DND-41 (cell line): ENCODE measurements at places on chromosomes 1 and 21.

DNA sequence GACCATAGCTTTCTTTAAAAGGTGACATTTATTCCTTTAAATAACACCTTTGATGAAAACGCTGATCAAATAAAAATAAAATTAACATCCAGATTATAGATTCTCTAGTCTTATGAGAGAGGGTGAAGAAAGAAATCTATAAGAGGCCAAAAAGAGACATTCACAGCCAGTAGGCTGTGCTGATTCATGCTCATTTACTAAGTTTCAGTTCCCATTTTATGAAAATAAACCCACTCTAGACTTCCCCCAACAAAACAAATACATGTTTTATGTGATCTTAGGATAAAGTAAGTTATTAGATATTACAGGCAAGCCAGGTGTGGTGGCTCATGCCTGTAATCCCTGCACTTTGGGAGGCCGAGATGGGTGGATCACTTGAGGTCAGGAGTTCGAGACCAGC lies 21.1 kb downstream of the ESRRG start:
- no peak overlapping the region for H3K27ac ChIP-seq
- no peaks in the 10 kb centered on the region for H3K4me1 ChIP-seq
- no peak overlapping the region for H3K4me3 ChIP-seq
- no peaks in the 10 kb centered on the region for H3K36me3 ChIP-seq
- H3K27me3 ChIP-seq = no peaks in the 10 kb centered on the region
- DNase-seq = no peak

GRCh38 chr1:75132812-75133619 lies 1.2 kb upstream of the LHX8 start:
- no peaks in the 10 kb centered on the region for H3K4me1 ChIP-seq
- H3K4me3 ChIP-seq = no peak overlapping the region
- no peak for DNase-seq
- no peaks in the 10 kb centered on the region for H3K27me3 ChIP-seq
- no peaks in the 10 kb centered on the region for H3K36me3 ChIP-seq
- no peak overlapping the region for H3K27ac ChIP-seq

GRCh38 chr1:214332946-214333798 lies 52.2 kb downstream of the SMYD2 start:
- no peaks in the 10 kb centered on the region for H3K4me1 ChIP-seq
- H3K27me3 ChIP-seq = no peaks in the 10 kb centered on the region
- H3K36me3 ChIP-seq = peaks cover 51% of the 10 kb centered on the region
- peak; percentile 54 for DNase-seq

GRCh38 chr1:86765073-86765472 lies 60.7 kb downstream of the SH3GLB1 start:
- no peaks in the 10 kb centered on the region for H3K36me3 ChIP-seq
- no peak overlapping the region for H3K4me3 ChIP-seq
- H3K4me1 ChIP-seq = no peaks in the 10 kb centered on the region
- H3K27ac ChIP-seq = no peak overlapping the region

DNA sequence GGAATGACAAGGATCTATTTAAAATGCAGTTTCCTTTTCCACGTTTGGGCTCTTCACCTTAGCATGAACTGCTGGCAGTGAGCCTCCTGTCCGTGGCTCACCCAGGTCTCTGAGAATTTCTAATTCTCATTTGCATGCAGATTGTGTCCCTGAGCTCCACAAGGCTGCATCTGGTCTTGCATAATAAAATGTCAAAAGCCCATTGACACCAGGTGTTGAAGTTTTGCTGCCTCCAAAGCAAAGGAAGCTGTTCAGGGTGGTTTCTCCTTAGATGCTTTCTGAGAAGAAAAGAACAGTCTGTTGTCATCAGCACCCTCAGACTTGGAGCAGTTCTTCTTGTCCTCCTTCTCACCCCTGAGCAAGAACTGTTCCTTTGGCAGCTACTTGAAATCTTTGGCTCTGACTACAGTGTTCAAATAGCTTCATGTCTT lies 433.1 kb upstream of the KAZN start:
- no peak overlapping the region for H3K27ac ChIP-seq
- no peaks in the 10 kb centered on the region for H3K4me1 ChIP-seq
- no peaks in the 10 kb centered on the region for H3K36me3 ChIP-seq
- H3K4me3 ChIP-seq = no peak overlapping the region

DNA sequence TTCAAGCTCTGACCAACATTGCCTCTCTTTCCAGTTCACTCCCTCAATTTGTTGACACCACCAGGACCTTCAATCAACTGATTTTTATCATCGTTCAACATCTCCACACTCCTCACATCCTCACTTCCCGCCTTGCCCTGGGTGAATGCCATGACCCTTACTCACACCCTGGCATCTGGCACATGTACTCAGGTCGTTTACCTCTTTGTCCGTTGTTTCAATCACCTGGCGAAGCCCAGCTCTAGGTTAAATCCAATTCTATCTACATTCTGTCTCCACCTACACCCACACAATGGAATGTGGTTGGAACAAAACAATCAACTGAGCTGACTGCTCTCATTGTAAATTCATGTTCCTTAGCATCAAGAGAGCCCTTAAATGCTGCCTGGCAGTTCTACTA lies 24.2 kb upstream of the TBX15 start:
- no peaks in the 10 kb centered on the region for H3K36me3 ChIP-seq
- H3K27ac ChIP-seq = no peak overlapping the region
- H3K4me3 ChIP-seq = no peak overlapping the region
- no peaks in the 10 kb centered on the region for H3K4me1 ChIP-seq

GRCh38 chr21:31195334-31196015 lies 148.6 kb downstream of the TIAM1 start:
- no peak for DNase-seq
- H3K4me3 ChIP-seq = no peak overlapping the region
- H3K27me3 ChIP-seq = no peaks in the 10 kb centered on the region
- peaks cover 8% of the 10 kb centered on the region; the same call in 1 of the 2 replicates for H3K36me3 ChIP-seq

DNA sequence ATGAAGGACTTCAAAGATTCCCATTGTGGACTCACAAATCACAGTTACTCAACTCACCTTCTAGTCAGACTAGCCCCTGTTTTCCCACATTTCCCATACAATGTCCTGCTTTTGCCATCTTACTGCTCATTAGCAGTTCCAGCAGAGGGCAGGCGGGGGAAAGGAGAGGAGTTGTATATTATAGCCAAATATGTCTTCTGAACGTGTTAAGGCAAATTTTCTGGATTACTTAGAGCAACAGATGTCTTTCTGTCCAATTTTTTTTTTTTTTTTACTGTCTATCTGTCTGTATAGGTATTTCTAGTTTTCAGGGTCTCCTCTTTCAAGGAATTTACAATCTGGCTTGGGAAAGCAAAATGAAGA lies 29.9 kb upstream of the DDAH1 start:
- no peaks in the 10 kb centered on the region for H3K4me1 ChIP-seq
- DNase-seq = no peak
- H3K36me3 ChIP-seq = no peaks in the 10 kb centered on the region

GRCh38 chr1:240093120-240093961 lies 1.7 kb downstream of the FMN2 start:
- no peak for DNase-seq
- no peak overlapping the region for H3K4me3 ChIP-seq
- no peaks in the 10 kb centered on the region for H3K36me3 ChIP-seq
- no peaks in the 10 kb centered on the region for H3K4me1 ChIP-seq
- H3K27ac ChIP-seq = no peak overlapping the region
- no peaks in the 10 kb centered on the region for H3K27me3 ChIP-seq

DNA sequence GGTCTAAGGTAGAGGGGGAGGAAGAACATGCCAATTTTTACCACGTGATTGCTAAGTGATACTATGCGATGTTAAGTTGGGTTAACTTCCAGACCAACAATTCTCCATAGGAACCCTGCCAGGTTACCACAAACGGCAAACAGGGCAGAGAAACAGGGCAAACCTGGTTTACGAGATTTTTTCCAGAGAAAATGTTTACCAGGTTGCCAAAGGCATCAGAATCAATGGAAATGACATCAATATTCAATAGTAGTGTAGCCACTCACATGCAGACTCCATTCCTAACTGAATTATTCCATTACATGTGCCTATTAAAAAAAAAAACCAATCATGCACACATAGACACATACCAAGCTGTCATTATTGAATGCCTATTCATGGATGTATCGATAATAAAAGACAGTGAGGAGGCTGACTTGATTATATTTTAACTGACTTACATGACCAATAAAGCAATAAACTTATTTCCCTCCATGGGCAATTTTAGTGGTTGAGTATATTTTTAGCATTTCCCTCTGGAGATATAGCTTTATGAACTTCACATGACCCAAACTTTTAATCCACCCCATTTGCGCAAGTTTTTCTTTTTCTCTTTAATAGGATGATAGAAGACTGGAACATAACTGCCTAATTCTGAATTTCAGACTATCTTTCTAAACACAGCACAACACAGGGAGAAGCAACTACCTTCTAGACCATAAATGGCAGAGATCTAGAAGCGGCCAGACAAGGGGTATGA lies 40.5 kb upstream of the KCNE1 start:
- no peaks in the 10 kb centered on the region for H3K36me3 ChIP-seq
- DNase-seq = no peak
- H3K27ac ChIP-seq = no peak overlapping the region
- no peak overlapping the region for H3K4me3 ChIP-seq
- H3K27me3 ChIP-seq = no peaks in the 10 kb centered on the region
- no peaks in the 10 kb centered on the region for H3K4me1 ChIP-seq

GRCh38 chr21:30146558-30147282 lies 19.9 kb downstream of the CLDN17 start:
- H3K27ac ChIP-seq = no peak overlapping the region
- no peaks in the 10 kb centered on the region for H3K4me1 ChIP-seq
- DNase-seq = no peak
- H3K36me3 ChIP-seq = no peaks in the 10 kb centered on the region
- H3K4me3 ChIP-seq = no peak overlapping the region
- H3K27me3 ChIP-seq = no peaks in the 10 kb centered on the region

DNA sequence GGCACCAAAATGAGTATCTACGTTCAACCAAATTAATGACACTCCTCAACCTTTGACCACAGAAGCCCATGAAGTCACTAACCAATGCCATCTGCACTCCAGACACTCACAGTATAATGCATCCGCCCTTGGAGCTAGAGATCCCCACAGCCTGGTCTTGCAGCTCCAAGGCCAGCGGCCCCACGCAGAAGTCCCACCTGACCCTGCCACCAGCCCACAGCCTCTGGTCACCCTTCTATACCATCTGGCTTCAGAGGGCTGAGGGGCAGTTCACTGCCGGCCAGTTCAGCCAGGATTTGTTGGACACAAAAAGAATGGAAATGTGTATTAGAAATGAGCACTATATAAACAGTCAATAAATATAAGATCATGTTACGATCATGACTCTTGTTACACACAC lies 211.2 kb downstream of the RRAGC start:
- H3K4me3 ChIP-seq = no peak overlapping the region
- H3K27ac ChIP-seq = no peak overlapping the region
- no peaks in the 10 kb centered on the region for H3K36me3 ChIP-seq
- no peaks in the 10 kb centered on the region for H3K4me1 ChIP-seq

DNA sequence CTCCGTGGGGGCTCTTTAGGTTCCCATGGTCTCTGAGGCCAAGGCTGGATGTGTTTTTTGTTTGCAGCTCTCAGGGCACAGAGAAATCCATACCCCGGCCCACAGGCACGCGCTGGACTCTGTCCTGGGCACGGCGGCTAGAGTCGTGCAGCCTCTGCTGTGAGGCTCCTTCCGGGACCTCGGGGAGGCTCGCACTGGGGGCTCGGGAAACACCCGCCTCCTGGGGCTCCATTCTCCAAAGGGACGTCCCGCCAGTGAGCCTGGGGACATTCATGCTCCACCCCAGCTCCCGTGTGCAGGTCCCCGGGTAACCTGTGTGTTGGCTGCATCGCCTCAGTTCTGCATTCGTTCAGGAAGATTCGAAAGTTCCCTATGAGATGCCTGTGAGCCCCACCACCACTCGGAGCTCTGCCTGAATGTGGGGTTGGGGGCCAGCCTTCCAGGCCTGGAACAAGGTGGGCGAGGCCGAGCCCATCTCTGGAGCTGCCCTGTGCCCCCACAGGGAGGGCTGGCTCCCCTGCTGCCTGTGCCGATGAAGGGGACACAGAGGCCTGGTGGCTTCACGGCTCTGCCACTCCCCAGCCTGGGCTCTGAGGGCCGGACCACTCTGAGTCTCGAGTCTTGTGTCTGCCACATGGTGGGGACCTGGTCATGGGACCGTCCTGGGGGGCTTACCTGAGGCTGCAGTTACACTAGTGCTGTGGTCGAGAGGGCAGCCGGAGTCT lies 182.0 kb upstream of the ARHGEF16 start:
- no peaks in the 10 kb centered on the region for H3K27me3 ChIP-seq
- DNase-seq = no peak
- H3K4me1 ChIP-seq = no peaks in the 10 kb centered on the region
- H3K27ac ChIP-seq = no peak overlapping the region
- H3K4me3 ChIP-seq = no peak overlapping the region
- no peaks in the 10 kb centered on the region for H3K36me3 ChIP-seq

GRCh38 chr1:190477762-190478148 lies at the start of gene BRINP3:
Gene BRINP3, minus strand, starts transcription at chr1:190477864.
- DNase-seq = no peak
- no peaks in the 10 kb centered on the region for H3K4me1 ChIP-seq
- H3K36me3 ChIP-seq = no peaks in the 10 kb centered on the region
- H3K4me3 ChIP-seq = no peak within 1 kb of the TSS

- no peak overlapping the region for H3K4me3 ChIP-seq
- no peaks in the 10 kb centered on the region for H3K27me3 ChIP-seq
- DNase-seq = no peak
- no peaks in the 10 kb centered on the region for H3K4me1 ChIP-seq
- H3K27ac ChIP-seq = no peak overlapping the region
Measured at GRCh38 chr1:72547412-72547811, 265.1 kb upstream of the NEGR1 start.

- H3K4me3 ChIP-seq = no peak overlapping the region
- H3K27me3 ChIP-seq = peaks cover 61% of the 10 kb centered on the region
- no peak for DNase-seq
Measured at GRCh38 chr1:207925210-207925609, 14.3 kb upstream of the CD34 start.

DNA sequence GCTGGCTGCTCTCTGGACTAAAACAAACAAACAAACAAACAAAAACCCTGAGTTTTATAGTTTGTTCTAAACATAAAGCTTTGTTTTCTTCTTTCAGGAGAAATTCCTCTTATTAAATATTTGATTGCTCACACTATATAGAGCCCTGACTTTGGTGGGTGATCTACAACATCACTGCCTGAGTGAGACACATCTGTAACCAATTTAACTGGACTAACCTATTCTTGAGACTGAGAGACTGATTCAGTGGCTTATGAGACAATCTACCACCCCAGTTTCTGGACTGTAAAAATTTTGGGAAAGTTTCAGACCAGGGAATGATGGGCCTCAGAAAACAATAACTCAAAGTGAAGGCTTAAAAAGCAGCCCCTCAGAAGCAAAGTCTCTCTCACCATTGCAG lies 537.0 kb downstream of the NEGR1 start:
- H3K36me3 ChIP-seq = no peaks in the 10 kb centered on the region
- DNase-seq = no peak
- H3K27me3 ChIP-seq = no peaks in the 10 kb centered on the region
- H3K4me3 ChIP-seq = no peak overlapping the region
- H3K4me1 ChIP-seq = no peaks in the 10 kb centered on the region
